H1 (cell line): ENCODE measurements at places on chromosomes 3 and 15.

DNA sequence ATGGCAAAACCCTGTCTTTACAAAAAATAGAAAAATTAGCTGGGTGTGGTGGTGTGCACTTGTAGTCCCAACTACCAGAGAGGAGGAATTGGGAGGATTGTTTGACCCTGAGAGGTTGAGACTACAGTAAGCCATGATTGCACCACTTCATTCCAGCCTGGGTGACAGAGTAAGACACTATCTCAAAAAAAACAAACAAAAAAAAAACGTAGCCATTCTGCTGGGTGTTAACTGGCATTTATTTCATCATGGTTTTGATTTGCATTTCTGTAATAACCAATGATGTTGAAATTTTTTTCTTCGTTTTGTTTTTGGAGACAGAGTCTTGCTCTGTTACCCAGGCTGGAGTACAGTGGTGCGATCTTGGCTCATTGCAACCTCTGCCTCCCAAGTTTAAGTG is 63.3 kb downstream of the RPLP1 start:
- DNase-seq, result no peak

DNA sequence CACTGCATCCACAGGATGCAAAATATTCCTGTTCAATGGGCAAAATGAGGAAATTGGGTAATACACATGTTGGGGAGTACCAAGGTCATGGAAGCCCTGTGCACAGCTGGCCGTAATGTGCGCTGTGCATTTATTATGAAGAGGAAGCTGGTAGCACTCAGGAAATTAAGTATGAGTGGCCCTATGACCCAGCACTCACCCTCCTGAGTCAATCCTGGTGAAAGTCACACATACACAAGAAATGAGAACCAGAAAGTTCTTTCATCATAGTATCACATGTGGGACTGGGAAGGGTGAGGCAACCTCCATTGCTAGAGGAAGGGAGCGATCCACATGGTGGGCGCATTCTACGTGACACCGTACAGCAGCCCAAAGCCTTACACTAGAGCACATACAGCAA is 11.4 kb upstream of the PRR20G start:
- no peak for DNase-seq

- no peak for DNase-seq
These were observed 492.8 kb upstream of the MDFIC2 start for GRCh38 chr3:70805061-70805889.

GRCh38 chr3:39207361-39208186 is 15.2 kb upstream of the XIRP1 start:
- DNase-seq, result no peak

DNA sequence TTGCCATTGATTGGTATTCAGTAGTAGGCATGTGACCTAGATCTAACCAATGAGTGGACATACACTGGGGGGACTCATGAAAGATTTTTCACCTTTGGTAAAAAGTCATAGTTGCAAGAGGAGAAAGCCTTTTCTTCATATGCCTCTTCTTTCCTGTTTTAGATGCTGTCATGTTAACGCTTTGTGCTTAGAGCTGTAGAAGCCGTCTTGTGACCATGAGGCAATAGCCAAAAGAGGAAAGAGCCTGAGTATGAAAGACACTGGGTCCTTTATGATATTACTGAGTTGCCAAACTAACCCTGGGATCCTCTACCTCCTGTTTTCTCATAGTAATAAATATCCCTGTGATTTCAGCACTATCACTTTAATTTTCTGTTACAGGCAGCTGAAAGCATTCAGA is 396.0 kb downstream of the FHIT start:
- DNase-seq, result no peak

DNA sequence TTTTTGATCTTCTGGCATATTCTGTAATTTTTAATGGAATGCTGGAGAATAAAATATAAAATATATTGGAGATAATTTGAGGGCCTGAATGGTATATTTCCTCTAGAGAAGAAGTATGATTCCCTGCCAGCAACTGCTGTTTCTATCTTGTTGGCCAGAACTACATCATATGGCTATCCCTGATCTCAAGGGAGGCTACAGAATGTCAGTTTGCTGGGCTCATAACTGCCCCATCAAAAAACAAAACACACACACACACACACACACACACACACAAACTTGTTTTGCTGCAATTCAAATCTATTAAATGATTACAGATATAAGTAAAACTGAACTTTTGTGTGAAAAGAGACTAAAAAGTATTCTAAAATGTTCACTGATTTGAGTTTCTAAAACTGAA is 51.0 kb downstream of the RASA2 start:
- DNase-seq, result no peak

- DNase-seq, result peak; percentile 66
These were observed 49.8 kb upstream of the SLC4A7 start for GRCh38 chr3:27533718-27534573.

DNA sequence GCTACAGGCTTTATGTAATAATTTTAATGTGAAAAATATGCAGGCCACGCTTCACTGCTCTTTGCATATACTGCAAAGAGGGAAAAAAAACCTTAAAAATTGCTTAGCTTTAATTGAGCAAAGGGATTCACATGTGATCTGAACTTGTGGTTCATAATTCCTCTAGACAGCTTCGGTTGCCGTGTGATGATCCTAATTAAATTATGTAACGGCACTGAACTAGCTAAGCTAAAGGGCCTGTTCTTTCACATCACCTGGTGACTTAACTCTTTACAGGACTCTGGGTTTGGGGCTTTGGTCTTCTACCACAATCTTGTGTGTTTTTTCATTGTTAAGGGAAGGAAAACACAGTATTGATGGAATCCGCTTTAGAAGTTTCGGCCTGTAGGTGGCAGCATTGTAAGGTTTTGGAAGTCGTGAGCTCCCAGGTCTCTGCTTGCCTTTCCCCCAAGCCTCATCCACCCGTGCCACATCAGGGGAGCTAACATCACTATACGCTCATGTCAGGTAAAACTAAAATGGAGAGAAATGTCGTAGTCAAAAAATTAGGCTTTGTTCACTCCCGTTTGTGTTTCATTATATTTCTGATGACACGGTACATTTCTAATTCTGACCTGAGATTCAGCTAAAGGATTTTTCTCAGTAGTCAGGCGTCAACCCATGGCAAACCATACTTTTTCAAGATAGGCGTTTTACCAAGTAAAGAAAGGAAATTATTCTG is 205.6 kb upstream of the DPH6 start:
- peak; percentile 87 for DNase-seq

GRCh38 chr15:28900041-28900891 is 14.5 kb downstream of the APBA2 start:
- no peak for DNase-seq

DNA sequence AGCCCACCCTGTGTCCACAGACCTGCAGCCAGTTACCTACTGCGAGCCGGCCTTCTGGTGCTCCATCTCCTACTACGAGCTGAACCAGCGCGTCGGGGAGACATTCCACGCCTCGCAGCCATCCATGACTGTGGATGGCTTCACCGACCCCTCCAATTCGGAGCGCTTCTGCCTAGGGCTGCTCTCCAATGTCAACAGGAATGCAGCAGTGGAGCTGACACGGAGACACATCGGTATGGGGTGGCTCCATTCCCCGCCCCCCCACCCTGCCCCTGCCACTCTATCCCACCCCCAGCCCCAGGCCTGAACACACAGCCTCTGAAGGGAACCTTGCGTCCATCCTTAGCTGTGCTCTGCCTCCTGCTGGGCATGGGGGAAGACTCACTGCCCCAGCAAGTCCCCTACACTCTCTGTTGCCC is 73.2 kb downstream of the AAGAB start:
- DNase-seq, result no peak

DNA sequence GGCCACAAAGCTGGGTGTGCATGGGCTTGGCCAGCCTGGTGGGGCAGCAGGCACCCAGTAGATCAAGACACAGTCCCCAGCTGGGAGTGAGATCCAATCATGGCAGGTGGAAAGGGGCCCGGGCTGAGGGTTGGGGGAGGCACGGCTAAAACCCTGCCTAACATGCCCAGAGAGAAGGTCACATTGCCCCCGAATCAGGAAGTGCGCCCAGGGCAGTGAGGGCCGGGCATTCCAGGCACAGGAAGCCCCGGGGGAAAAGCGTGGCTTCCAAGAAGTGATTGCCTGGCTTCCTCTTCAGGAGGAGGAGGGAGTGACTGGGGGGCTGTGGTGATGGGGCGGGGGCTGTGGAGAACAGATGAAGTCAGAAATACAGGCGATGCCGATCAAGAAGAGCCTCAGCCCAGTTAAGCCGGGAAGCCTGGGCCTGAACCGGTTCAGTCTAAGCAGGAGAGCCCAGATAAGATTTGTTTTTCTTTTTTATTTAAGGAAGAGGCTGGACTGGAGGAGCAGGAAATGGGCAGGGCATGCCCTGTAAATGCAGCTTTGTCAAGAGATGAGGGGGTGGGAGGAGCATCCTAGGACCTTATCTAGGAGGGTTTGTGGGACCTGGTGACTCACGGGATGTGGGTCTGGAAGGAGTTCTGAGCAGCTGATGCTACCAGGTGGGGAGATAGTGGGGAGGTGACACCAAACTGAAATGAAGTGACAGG is 83.9 kb downstream of the CHSY1 start:
- no peak for DNase-seq

DNA sequence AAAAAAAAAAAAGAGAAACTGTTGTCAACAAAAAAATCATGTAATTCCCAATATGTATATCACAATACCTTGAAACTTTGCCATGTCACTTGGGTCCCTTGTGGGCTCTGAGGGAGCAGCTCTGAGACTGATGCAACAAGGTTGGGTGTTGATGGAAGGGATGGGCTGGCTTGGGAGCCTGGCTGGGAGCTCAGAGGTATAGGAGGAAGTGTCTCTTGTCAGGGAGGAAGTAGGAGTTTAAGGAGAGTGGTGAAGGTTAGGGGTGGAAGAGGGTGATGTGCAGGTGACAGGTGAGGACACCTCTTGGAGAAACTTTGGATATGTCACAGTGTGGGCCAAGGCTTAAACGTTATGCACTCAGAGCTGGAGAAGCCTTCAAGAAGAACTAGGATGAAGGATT is 2.0 kb upstream of the TM6SF1 start:
- DNase-seq, result no peak

DNA sequence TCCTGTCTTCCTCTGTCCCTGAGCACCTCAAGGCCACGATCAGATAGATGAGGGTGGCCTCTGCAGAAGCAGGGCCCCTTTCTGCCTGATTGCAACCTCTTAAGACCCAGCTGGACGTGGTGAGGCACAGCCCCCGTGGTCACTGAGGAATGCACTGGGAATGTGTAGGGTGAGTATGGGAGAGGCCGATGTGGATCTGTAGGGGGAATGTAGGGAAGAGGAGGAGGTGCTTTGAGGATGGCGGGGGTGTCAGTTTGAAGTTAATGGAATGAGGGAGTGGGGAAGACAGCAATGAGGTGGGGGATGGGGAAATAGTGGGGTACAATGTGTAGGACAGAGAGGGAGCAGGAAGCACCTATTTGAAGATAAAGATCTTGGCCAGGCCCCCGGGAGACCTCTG is 785 bp upstream of the IQCF5 start:
- DNase-seq, result no peak

DNA sequence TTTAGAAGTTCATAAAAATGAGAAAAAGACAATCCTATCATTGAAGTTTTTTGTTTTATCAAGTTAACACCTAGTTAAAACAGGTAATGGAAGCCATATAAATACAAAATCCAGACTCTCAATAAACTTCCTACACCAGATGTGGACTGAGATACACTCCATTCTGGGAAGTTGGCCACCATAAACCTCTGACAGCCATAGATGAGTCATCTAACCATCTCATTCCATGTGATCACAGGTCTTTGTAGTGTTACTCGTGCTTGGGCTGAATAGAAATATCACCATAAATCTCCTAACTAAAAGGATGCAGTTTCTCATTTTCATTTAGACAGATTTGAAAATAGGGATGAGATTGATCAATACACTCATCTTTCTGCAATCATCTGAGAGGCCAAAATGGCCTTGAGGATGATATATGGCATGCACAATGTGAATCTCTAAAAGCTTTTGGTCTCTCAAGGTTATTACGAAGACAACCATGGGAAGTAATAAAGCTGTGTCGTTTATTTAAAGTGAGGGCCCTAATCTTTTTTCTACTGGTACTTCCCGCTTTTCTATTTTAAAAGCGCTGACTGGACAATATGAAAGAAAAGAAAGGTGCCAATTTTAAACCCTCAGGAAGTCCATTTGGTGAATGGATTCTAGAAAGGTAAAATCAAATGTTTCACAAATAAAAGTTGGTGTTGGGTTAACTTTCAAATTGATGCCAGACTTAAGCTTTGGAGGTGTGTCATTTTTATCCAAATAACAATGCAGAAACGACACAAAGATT is 155.5 kb downstream of the POLR2M start:
- no peak for DNase-seq

DNA sequence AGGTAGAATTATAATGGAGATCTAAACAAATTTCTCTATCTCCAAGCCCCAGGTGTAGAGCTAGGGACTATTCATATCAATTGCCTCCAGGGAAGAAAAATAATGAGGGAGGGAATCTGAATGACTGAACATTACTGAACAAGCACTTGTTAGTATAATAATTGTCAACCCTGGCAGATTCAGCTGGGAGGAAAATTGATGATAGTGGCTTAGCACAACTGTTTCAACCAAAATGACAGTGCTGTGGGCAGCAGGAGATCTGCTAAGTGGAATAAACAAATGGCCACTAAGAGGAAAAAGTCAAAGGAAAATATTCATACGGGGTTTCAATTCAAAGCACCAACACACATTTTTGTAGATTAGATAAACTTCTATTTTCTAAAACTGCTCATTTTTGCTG is 294.9 kb upstream of the ZNF385D start:
- no peak for DNase-seq
